ENCODE measurements at places on chromosomes 4 and X.

DNA sequence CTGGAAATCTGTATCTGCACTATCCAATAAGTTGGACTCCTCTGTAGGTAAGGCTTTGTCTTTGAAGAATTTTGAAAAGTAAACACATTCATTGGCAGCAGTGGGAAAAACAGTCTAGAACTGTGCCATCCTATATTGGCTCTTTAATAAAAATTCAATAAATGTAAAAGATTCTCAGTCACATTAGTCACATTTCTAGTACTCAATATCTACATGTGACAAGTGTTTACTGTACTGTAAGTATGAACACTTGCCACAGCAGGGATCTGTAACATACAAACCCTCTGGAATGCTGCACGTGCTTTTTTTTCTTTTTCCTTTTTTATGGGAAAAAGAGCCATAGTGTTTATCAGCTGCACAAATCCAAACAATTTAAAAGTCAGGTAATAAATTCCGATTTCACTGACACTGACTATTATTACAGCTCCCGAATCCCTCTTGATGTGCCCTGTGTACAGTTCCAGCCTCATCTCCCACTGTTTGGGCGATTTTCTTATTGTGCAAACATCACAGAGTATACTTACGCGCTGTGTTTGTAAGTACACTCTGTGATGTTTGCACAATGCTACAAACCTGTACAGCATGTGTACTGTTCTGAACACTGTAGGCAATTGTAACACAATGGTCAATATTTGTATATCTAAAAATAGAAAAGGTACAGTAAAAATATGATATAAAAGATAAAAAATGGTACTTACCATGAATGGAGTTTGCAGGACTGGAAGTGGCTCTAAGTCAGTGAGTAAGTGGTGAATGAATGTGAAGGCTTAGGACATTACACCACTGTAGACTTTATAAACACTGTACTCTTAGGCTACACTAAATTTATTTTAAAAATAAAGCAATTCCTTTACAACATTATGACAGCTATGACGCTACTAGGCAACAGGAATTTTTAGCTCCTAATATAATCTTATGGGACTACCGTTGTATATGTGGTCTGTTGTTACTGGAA, 8.7 kb downstream of the PYURF start:
- DNase-seq, result no peak

GRCh38 chr4:139957986-139958738, 195.8 kb downstream of the MAML3 start:
- DNase-seq, result no peak

DNA sequence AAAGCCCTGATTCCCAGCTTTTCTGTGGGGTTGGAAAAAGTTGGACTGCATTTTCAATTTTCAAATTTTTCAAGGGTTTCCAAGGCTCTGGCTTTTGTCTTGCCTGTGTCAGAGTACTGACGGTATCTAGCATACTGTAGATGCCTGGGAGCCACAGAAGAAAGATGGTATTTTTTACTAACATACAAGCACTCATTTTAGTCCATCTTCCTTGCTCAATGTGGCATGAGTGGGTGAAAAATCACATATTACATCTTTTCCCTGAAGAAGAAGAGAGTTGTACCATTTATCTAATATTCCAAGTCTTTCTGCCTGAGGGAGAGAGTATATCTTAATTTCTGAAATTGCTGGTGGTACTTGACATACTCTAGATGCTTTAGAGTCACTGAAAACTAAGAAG, 738.6 kb upstream of the ADGRL3 start:
- DNase-seq, result no peak

- no peak for DNase-seq
Observed at GRCh38 chrX:3713937-3714434, 537 bp upstream of the PRKX start.

DNA sequence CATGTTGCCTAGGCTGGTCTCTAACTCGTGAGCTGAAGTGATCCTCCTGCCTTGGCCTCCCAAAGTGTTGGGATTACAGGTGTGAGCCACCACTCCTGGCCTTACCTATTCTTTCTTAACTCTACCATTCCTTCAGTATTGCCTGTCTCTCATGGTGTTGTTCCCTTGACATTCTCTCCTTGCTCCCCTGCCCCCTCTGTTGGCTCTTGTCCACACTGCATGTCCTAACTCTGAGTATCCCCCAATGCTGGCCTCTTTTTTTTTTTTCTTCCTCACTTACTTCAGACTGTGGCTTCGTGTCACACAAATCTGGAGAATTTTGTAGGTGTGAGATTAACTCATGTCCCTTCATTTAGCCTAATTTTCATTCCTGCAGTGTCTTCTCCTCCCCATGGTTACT, 22.9 kb upstream of the FRMPD4 start:
- DNase-seq, result no peak

- DNase-seq, result no peak
Observed at GRCh38 chr4:89420507-89420906, 112.9 kb upstream of the GPRIN3 start.

DNA sequence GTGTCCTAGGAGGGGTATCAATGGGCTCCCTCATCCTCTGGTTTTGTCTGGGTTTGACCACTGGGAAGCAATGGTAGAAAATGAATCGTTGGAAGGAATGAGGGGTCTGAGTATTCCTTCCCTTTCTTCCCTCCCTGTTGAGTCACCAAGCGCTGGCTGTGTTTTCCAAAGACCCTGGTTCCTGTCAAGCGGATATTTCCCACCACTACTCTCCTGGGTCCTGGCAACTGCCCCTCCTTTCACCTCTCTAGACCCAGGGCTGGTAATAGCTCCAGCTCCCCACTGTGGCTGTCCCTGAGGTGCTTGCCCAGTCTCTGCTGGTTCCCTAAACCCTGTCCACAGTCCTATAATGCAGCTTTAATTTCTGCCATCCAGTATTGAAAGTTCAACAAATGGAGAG, 22.2 kb downstream of the SMIM43 start:
- DNase-seq, result no peak

- no peak for DNase-seq
Observed at GRCh38 chr4:119629142-119629471, 503 bp upstream of the PDE5A start.

- no peak for DNase-seq
Observed at GRCh38 chr4:148126825-148127224, 315.4 kb downstream of the NR3C2 start.

- DNase-seq, result no peak
Observed at GRCh38 chr4:41757521-41758156, 9.1 kb upstream of the PHOX2B start.

- no peak for DNase-seq
Observed at GRCh38 chr4:125734504-125734903, 419.7 kb downstream of the FAT4 start.

GRCh38 chr4:169621731-169622492, 1.5 kb downstream of the CLCN3 start:
- no peak for DNase-seq
